ENCODE measurements at places on chromosomes 1 and 21.

- no peak for DNase-seq
Observed at GRCh38 chr1:9161963-9162362, 33.1 kb upstream of the GPR157 start.

- no peak for DNase-seq
Observed at GRCh38 chr1:99782397-99782796, 16.0 kb upstream of the FRRS1 start.

DNA sequence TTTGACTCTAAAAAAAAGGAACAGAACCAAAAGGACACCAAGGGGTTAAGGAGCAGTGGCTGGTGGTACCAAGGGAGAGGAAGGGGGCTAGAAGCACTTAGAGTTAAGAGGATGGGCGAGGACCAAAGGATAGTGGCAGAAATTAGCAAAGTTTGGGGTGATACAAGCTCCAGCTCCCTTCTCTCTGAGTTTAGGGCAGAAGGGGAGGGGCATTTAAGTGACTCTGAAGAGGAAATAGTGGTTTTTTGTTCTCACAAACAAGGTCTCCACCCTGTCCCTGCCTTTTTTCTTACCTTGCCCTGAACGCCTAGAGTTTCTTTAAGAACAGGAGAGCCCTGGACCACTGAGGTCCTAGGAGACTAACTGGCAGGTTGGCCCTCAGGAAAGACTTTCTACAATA lies 3.3 kb downstream of the CDC42SE1 start:
- peak; percentile 86 for DNase-seq

DNA sequence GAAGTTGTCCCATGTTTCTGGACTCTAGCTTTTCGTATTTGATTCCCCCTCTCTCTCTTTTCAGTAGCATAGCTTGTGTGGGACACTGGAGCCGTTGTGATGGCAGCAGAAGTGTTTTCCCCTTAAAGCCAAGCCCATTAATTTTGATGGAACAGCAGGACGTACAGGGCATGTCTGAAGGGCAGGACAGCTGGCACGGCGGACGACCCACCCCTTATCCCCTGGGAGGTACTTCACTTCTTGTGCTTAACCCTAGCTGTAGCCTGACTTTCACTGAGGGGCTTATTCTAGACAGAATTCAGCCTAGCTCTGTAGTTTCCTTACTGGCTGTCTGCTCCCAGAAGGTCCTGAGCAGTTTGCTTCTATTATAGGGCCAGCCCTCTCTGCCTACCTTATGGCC lies 8.6 kb upstream of the PPFIA4 start:
- DNase-seq, result no peak

DNA sequence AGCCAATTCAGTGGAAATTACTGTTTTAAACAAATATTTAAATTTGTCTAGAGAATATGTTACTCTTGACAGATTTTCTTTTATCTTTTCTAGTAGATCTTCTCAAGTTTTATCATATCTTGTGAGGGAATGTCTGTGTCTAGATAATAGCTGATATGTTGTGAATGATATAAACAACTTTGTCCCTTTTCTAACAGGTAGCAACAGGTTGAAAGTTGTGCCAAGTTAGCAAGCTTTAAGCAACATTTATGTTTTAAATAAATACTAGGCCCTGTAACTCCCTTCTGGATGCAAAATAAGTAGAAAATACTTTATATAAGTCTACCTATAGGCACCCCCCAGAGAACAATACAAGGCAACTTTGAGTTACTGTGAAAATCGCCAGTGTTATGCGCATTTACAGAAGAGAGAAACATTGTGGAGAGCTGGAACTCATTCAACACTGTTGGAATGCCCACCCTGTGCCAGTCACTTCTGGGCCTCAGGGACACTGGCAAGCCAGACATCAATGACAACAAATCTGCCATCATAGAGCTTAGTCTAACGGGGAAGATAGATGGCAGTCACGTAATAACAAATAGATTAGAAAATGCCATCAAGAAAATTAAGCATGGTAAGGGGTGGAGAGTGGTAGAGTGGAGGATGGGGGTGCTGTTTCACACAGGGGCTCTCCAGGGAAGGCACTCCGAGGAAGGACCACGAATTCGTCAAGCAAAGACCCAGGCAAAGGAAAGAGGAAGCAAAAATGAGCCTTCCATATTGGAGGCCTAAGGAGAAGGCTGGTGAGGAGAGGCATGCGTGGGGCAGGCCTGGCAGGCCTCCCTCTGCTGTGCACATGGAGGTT lies 4.4 kb downstream of the MAP3K21 start:
- DNase-seq, result no peak

DNA sequence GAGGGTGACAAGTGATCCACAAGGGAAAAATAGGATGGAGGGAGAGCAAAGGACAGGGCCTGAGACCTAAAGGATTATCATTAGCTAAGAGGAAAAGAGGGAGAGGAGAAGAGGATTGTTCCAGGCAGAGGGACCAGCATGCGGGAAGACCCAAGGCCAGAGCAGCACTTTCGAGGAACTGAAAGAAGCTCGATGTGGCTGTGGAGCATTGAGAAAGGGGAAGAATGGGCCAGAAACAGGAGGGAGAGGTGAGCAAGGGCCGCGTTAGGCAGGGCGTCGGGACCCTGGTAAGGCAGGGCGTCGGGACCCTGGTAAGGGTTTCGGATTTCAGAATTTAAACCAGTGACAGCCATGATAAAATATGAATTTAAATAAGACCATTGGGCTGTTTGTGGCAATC lies 22.8 kb upstream of the CSF1 start:
- no peak for DNase-seq

DNA sequence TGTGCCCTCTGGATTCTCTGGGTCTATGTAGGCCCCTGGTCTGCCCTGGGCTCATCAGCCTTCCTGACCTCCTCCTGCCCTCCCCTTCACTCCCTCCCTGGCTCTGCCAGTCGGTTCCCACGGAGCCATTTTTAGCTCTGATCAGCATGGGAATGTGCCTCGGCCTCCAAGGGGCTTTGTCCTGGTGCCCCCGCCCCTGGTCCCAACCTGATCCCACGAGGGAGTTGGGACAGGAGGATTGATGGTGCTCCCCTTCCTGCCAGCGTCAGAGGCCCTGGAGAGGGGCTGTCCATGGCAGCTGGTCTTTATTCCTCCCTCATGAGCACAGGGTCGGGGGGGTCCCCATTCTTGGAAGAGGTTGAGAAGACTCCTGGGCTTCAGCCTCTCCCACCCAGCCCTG lies 24.9 kb downstream of the ETNK2 start:
- no peak for DNase-seq

- DNase-seq, result no peak
Observed at GRCh38 chr1:43366601-43367025, 1.2 kb downstream of the ELOVL1 start.

DNA sequence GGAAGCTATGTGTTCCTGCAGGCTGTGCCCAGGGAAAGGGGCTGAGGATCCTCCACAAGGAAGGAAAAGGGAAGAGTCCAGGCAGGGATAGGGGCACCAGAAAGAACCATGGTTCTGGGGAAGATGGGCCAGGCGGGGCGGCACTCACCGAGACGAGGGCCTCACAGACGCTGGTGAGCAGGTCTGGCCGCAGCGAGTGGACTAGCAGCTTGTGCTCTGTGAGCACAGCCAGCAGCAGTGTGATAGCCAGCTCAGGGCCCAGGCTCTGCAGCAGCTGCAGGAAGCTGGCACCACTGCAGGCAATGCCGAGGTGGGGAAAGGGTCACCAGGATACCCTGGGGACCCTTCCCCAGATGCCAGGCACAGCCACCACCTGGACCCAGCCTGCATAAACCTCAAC lies 5.8 kb downstream of the DENND4B start:
- DNase-seq, result no peak

DNA sequence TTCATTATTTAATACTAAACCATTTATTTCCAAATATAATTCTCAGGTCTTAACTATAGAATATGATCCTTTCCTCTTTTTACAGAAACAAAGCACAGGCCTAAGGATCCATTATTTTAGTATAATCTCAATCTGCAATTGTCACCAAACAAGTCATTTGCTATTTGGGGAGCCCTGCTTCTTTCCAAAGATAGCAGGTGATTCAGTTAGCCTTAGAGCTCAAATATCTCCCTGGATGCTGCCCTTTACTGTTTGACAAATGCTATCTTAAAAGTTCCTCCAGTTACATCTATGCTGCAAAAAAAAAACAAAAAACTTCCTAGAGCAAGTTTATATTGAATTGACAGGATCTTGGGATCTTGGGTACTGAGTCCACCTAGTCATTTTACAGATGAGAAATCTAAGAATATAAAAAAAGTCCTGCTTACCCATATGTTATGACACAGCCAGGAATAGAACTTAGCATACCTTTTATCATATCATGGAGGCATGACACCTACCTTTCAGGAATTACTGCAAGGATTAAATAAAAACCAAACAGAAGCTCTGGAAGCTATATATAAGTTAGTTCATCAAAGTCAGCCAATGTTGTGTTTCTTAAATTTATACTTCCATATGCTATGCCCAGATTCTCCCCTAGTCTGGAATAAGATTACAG lies 9.2 kb downstream of the SERBP1 start:
- DNase-seq, result no peak
